ENCODE measurements at places on chromosomes 3 and 15. TPM values are rescaled to one million over a fixed set of nuclear protein-coding genes. Genes with fewer than 3 reads are reported as not detected.

- no peak for DNase-seq
These were observed 122.9 kb downstream of the NSUN3 start for GRCh38 chr3:94185753-94186152.

- DNase-seq = no peak
These were observed 38.4 kb upstream of the TRAK1 start for GRCh38 chr3:42052484-42053351.

- no peak for DNase-seq
These were observed 246.2 kb downstream of the SV2B start for GRCh38 chr15:91346259-91346658.

DNA sequence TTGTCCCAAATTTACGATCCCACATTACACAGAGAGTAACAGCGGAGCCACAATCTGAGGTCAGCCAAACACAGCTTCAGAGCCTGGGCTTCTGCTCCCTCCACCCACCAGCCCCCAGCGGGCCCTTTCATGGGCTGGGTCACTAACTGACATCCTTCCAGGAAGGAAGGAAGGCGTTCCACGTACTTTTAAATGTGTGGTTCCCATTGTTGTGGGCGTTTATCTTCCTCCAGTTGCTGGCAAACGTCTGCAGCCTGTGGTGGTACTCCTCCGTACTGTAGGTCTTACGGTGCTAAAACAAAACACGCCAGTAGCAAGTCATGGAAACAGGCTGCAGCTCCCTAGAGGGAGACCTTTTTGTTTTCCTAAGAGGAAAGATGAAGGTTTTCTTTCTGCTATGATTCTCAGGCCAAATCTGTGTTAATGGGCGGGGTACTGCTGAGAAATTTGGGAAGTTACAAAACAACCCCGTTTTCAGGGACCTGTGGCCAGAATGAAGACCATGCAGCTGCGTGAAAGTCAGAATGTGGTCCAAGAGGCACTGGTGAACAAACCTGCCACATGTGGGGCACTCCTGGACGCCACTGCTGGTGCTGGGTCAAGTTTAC lies 7.6 kb downstream of the CTSH start:
- no peak for DNase-seq

EPHB3 gene
- total RNA-seq = 4.9 TPM

CPNE4 gene
- 1.9 TPM for total RNA-seq

PP2D1 gene
- total RNA-seq = not detected
